Umbilical cord (tissue), 2 donors: ENCODE measurements at places on chromosomes 2 and 18. TPM values are rescaled to one million over a fixed set of nuclear protein-coding genes. Genes with fewer than 3 reads are reported as not detected.

DNA sequence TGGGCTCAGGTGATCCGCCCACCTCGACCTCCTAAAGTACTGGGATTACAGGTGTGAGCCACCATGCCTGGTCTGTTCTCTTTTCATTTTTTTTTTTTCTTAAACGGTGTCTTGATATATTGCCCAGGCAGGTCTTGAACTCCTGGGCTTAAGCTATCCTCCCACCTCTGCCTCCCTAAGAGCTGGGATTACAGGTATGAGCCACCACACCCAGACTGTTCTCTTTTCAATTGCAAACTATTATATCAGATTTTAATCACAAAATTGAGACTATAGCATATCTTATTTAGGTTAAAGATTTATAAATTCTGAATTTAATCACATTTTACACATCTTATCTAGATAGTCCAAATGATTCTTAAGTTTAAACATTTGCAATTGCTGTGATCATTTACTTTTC, 15.5 kb upstream of the ACTR2 start:
- no peak for DNase-seq

- DNase-seq = no peak
These were observed 27.8 kb downstream of the VWA3B start for GRCh38 chr2:98114643-98115330.

GRCh38 chr2:206260188-206261012, 14.1 kb upstream of the ZDBF2 start:
- peak; percentile 51 for DNase-seq

DNA sequence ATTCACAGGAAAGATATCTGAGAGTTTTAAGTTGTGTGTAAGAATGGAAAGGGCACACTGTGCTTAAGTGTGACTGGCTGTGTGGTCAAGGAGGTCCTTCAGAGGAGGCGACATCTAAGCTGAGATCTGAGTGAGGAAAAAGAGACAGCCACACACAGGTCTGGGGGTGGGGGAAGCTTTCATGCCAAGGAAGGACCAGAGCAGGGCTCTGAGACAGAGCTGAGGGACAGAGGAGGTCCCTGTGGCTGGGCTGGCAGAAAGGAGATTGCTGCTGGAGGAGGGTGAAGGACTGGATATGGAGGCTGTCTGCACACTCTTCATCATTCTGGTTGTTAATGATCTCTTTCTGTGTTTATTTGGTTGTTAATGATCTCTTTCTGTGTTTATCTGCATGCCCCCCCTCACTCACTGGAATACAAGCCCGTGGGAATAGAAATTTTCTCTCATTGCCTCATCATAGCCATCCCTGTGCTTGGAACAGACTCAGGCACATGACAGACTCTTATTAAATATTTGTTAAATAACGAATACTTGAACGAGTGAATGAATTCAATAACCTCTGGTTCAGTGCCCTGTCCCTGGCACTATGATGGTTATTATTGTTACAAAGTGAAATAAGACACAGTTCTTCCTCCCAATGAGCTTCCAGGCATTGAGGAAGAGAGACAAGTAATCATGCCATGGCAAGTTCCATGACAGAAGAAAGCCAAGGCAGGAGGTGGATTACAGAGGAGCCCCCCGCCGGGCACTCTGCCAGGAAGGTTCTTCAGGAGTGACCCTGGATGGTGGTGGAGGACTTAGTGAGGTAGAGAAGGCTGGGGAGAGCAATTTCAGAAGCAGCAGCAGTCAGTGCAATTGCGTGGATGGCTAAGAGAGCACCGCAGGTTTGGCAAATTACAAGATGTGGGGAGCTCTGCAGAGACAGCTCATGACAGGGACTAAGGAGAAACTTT, 399.4 kb upstream of the HS6ST1 start:
- no peak for DNase-seq

The MOGAT1 gene
- total RNA-seq = not detected

The EHD3 gene
- 18.1 TPM for total RNA-seq
